ENCODE measurements at places on chromosomes 4 and X.

GRCh38 chr4:70153937-70154336 is at the start of gene PRR27:
Gene PRR27 (plus strand): TSS chr4:70154237. CDS start chr4:70154376, 139 bp downstream.
- no peak for DNase-seq

DNA sequence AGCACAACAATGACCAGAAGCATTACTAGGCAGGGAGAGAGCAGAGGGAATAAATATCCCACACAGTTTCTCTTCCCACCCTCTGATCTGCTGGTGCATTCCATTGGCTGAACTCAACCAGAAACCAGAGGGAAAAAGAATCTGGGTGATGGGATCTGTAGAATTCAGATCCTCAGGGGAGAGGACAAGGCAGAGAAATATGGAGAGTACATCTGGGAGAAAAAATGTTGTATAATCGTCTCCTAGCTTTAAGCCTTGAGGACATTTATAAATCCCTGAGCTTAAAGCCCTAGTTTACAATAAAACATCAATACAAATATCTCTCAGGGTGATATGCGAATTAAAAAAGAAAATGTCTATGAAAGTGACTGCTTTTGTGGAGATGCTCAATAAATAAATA is 368.1 kb upstream of the MAD2L1 start:
- DNase-seq = no peak

GRCh38 chrX:18026166-18026565 is 165.1 kb upstream of the RAI2 start:
- no peak for DNase-seq

DNA sequence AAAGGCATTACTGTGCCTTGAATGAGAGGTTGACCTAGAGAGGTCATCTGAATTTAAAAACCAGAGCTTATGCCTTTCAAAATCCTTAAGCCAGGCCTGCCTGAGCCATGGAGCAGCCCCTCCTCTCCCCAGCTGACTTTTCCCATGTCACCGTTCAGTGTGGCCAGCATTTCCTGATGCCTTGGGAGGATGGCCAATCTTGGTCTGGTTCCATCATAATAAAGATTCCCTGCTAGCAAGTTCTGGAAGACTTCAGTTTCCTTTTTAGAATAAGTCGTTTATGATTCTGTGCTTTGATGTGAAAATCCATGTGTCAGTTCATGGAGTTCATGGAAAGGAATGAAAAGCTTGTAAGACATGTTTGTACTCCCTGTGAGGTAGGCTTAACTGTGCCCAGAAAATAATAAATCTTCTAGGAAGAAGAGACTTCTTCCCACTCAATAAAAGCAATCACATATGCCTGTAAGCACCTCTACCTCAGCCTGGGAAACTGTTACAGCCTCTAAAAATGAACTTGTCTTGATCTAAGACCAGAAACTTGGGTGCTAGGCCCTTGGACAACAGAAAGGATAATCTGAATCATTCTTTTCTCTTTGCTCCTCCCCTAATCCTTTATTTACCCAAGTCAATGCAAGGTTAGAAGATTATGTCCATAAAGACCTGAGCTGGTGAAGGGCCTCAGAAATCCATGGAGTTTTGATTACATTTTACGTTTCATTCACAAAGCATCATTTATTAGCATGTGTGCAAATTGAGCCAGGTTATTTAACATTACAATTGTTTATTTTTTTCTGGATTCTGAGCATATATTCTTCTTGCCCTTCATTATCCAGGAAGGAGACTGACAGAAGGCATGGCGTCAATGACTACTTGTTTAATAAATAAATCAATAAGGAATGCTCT is 84.0 kb upstream of the TBC1D9 start:
- DNase-seq = no peak

DNA sequence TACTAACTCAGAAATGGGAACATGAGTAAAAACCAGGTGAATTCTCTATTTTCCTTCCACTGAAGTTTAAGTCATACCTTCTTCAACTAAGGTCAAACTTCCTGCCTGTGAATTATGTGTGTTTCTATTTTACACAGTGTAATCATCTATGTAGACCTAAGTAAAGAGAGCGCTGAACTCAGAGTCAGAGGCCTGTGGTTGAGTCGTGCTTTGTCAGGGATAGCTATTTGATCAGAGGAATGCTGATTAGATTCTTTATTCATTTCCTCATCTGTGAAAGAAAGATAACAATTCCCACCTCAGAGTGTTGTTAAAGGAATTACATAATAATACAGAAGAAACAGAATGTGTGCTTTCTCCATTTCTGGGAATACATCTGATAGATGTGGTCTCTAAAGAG is 654.1 kb downstream of the STIM2 start:
- no peak for DNase-seq

DNA sequence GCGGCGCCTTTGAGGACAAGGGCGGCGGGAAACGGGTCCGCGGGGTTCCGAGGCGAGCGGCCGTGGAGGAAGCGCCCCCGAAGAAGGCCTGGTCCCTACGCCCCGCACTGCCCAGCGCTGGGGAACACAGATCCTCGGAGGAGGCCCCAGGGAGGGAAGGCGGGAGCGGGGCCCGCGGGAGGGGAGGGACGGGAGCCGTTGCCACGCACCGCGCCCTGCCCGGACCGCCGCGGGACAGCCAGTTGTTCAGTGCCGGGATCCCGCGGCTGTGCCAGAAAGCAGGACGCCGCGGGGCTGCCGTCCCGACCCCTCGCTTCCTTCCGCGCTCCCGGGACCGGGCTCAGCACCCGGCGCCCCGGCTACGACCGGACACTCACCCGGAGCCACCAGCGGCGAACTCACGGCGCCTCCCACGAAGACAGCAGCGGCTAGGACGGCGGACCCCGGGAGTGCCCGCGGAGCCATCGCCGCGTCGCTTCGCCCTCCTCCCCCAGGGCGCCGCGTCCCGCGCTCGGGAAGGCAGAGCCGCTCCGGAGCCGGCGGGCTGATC is 278 bp downstream of the RELL1 start:
- no peak for DNase-seq

DNA sequence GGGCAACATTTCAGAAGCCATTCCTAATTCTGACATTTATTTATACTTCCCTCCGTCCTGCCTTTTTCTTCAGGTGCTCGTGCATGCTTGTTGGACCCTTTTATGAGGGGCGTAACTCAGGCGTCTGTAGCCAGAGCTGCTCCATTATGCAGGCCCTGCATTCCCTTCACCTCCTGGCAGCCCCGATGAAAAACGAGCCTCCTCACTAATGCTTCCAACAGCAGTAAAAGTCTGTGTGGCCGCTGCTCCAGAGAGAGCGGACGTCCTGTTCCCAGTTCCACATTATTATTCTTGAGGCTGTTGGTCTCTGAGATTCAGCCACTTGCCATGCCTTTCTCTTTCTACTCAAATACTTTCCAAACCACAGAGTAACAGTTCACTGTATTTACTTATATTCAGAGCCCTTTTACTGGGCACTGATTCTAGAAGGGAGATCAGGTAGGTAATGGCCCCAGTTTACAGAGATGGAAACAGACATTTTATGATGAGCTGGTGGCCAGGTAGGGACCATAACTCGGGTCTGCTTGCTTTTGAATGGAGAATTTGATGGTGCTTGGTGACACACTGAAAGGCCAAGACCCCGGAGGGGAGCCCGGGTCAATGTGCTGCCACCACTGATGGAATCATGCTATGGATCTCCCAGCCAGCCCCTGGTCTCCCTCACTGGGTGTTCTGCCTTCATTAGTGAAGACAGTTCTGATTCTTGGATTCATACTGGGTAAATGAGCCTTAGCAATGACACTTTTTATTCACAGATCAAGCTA is 101.0 kb downstream of the GATB start:
- no peak for DNase-seq

GRCh38 chr4:168755598-168756477 is 254.2 kb downstream of the CBR4 start:
- DNase-seq = no peak

DNA sequence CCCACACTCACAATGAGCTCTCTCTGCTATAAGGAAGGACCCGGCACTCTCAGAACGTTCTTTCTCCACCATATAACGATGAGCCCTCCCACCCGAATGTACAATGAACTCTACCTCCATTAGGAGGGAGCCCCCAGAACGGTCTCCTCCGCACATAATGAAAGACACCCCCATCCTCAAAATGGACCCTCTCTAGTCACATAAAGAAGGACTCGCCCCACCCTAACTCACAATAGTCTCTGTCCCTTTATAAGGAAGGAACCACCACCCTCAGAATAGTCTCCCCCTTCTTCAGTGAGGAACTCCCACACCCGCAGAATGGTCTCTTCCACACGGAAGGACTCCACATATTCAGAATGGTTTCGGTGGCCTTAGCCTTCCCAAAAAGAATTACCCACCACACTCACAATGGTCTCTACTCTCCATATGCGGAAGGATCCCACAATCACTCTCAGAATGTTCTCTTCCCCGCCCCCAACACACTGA is 477 bp downstream of the SLC35A2 start:
- DNase-seq = no peak

GRCh38 chrX:153438532-153438931 is 7.3 kb downstream of the TREX2 start:
- no peak for DNase-seq

DNA sequence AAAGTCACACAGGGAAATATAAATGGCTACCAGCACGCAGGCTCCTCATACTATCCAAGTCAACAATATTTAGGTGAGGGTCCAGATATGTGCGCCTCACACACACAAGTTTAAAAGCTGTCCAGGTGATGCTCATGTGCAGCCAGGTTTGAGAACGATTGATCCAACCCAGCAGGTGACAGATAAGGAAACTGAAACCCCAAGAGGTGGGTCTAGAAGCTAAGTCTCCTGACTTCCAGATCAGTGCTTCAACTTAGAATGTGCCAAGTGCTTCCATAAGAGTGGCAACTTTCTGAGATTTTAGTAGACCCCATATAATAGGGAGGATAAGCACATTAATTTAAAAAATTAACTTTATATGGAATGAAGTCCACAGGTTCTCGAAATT is 54.4 kb upstream of the NAP1L5 start:
- no peak for DNase-seq

DNA sequence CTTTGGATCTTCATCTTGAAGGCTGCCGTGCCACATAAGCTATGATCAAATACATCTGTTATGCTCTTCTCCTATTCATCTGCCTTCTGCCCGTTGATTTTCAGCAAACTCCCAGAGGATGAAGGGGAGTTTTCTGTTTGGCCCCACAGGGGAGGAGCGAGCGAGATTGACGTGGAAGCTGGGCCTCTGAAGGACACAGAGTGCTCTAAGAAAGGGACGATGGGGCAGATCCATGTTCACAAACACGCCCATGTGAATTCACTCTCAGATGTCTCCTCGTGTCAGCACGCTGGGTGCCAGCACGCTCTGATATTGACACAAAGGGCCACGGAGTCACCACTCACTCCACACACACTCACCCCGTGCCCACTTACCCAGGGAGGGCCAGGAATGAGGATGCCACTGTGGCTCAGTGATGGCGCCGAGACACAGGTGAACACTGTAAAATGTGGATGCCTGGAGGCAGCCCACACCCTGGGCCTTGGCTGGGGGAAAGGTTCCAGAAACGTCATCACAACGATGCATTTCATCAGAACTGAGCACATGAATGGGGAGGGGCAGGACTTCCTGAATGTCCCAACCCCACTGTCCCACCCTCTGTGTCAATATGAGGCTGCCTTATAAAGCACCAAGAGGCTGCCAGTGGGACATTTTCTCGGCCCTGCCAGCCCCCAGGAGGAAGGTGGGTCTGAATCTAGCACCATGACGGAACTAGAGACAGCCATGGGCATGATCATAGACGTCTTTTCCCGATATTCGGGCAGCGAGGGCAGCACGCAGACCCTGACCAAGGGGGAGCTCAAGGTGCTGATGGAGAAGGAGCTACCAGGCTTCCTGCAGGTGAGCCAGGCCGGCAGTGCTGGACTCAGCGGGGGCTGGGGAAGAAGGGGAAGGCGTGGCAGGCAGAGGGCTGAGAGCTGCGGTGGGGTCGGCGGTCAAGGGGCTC is at the start of gene S100P:
Gene S100P, plus strand, starts transcription at position 648 of the 946 bp plus-strand sequence. Its CDS starts 55 bp downstream, at position 703.
- DNase-seq = no peak

- DNase-seq = no peak
Observed at GRCh38 chrX:54920610-54921426, at the start of gene TRO. Gene TRO (plus strand): TSS chrX:54920824. CDS start chrX:54922247, 1,423 bp downstream.

DNA sequence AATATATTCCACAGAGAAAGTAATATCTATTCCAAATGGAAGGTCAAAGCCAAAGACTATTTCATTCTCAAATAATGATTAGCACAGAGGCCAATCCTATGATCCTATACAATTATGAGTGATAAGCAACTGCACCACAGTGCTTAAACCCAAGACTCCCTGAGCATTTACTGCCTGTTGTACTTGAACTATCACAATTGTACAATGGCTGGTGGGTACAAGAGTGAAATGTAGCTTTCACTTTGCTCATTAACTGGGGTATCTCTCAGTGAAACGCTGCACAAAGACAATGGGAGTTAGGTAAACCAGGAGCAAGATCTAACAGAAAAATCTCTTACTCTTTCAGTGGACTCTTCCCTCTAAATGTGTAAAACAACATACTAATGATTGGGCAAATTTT is 24.3 kb downstream of the ABCG2 start:
- no peak for DNase-seq

DNA sequence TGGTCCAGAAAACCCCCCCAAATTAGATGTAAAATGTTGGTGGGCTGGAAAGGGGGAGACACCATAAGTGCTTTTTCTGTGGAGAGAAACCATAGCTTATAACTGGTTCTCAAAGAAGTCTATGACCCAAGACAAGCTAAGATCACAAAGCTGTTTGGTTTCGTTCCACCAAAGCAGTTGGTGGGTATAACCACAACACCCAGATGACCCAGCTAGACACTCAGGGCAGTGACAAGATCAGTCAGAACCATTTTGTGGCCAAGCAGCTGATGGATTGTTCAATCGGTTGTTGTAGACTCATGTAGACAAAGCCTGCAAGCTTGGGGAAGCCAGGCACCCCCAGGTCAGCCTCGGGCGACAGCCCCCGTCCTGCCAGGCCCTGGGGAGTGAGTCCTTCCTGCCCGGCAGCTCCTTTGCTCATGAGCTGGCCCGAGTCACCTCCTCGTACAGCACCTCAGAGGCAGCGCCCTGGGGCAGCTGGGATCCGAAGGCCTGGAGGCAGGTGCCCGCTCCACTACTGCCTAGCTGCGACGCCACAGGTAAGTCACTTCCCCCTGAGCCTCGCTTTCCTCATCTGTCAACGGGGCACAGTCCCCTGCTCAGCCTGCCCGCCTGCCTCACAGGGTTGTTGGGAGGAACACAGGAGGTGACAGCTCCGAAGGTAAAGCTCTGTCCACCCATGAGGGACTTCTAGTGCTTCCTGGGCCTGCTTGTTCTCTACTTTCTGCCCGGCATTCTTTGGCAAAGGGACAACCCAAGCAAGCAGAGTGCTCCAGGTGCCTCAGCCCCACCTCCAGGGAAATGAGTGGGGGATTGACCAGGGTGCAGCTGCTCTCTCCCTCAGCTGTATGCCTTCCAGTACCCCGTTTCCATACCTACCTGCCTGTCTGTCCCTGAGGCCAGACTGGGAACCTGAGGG is 65.2 kb upstream of the MTM1 start:
- no peak for DNase-seq

GRCh38 chrX:123424546-123424945 is 240.5 kb downstream of the GRIA3 start:
- DNase-seq = no peak

All from stimulated activated CD4-positive, alpha-beta T cell treated with anti-CD3 and anti-CD28 coated beads, Interleukin-1b, Interleukin-23, amount 100 ng/mL, for 1 hour (primary cell).